ENCODE measurements at places on chromosomes 3 and 15.

DNA sequence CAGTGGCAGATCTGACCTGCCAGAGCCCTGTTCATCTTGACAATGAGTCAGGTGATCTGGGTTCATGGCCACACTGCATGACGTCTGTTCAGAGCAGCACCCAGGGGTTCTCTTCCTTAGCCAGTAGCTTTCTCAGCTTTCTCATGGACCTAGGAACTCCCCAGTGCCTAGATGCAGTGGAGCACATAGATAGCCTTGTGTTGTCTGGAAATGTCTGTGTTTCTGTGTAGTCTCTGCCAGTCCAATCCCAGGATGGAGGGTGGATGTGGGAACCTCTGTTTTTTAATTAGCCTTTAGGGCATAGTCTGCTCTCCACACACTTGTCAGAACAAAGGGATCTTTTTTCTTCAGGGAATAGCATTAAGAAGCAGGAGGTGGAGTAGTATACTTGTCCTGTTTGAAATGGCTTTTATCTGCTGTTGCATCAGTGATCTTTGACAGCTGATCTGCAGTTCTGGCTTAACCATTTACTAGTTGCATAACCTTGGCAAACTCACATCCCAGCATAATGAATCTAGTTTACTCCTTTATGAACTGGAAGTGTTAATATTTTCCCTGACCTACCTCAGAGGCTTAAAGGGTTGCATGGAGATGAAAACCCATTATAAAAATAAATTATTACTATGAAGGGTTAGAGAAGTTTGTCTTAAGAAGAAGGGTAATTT, 16.1 kb upstream of the CACNA1D start:
- DNase-seq = no peak

GRCh38 chr3:169278092-169278491, 385.4 kb downstream of the MECOM start:
- no peak for DNase-seq

- no peak for DNase-seq
These were observed 102.4 kb downstream of the FRMD4B start for GRCh38 chr3:69283496-69283895.

GRCh38 chr15:76343313-76343996, 6.9 kb downstream of the ISL2 start:
- no peak for DNase-seq

DNA sequence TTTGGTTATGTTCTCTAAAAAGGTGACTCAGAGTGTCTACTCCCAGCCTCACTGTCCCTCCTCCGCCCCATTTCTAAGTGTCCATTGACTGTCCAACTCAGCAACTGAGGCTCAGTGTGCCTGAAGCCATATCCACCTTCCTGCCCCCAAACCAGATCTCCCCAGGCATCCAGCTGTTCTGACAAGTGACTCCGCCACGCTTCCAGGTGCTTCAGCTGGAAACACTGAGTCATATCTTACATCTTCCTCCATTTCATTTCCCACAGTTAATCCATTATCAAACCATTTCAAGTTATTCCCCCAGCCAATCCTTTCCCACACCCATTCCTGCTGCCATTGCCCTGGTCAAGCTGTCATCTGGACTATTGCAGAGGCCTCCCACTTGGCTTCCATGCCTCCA, 17.1 kb downstream of the MAGEF1 start:
- DNase-seq = no peak

DNA sequence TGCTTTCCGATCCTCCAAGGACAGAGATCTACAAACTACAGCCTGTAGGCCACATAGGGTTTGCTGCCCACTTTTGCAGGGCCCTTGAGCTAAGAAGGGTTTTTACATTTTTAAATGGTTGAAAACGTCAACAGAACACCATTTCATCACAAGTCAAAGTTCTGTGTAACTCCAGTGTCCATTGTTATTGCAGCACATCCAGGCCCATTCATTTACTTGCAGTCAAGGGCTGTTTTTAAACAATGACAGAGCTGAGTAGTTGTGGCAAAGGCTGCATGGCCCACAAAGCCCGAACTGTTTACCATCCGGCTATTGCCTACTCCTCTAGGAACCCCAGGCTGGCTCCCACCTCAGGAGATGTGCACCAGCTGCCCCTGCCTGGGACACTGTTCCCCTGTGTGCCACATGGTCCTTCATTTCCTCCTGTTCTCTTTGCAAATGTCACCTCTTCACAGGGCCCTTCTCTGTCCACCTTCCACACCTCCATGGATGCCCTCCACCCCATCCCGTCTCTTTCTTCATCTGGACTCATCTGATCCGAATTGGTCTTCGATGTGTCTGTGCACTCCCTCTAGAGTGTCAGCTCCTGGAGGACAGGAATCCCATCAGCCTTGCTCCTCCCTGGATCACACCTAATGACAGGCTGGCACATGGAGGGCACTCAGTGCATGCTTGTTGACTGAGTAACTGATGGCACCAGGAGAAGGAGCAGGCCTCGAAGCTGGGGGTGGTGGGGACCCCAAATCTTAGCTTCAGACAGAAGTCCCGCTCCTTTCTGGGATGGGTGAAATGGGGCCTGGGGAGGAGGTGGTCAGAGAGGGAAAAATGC, 69.5 kb upstream of the IQSEC1 start:
- no peak for DNase-seq

GRCh38 chr3:128372281-128372680, 94.4 kb downstream of the DNAJB8 start:
- DNase-seq = no peak

GRCh38 chr15:81853150-81853748, 192.6 kb downstream of the MEX3B start:
- DNase-seq = no peak

DNA sequence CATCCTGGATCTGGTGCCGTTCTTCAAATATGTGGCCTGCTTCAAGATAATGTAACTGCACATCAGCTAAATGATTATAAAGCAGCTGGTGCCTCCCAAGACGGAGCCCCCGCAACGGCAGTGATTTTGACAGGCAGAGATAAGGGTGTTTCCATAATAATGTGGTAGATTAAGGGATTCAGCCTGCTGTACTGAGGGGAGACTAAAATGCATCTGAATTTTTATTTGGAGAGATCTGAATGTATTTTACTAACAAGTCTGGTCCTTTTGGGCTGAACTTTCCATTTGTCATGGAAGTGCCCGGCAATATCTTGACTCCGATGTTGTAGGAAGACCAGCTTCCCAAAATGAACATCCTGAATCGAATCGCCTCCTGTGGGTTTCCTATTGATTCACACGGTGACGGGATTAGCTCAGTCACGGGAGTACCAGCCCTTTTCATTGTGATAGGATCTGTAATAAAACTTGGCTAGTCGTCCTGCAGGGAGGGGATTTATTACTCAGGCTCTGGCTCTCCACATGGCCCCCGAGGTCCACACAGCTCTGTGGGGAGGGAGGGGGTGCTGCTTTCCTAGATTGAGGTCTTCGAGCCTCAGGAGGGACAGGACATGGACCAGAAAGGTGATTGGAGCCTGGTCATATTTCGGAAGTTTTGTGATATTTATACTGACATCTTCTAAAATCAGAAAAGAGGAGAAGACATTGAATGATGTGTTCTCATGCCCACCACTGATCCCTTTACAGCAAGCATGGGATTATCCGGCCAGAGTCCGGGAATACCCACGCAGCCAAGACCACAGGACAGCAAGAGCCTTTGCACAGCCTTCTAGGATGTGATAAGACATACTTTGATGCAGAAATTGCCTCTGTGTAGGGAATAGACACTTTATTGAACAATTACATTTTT, 2.5 kb upstream of the PCSK6 start:
- DNase-seq = no peak

GRCh38 chr3:24522146-24522579, 27.5 kb upstream of the THRB start:
- no peak for DNase-seq

DNA sequence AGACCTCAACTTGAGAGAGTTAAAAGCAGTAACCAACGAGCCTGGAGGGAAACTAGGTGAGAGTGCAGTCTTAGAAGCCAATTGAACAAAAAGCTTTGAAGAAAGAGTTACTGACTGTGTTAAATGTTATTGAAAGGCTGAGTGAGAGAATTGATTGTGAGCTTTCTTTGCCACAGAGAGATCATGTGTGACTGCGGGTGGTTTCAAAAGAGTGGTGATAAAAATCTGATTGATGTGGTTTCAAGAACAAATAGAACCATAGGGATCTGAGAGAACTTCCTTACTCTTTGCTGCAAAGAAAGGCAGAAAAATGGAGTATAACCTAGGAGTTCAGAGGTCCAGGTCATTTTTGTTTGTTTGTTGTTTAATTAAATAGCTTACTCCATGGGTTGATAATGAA, 759.9 kb upstream of the ALCAM start:
- DNase-seq = no peak

DNA sequence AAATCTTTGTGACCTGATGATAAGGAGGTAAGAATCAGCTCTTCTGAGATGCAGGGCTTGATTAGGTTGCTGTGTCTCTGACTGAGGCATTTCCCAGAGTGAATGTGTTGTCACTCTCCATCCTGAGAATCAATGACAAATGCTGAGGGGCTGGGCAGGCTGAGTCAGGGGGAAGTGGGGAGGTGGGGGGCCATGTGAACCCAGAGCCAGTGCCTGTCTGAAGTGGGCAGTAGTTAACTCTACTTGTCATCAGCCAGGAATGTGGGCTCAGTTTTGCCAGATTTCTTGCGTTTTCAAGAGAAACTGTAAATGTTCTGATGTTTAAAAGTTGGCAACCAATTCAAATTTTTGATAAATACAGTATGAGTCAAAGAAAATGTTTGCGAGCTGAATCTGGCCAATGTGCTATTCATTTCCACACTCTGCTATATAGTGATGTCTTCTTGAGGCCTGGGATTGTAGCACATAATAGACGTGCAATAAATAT, 3.1 kb upstream of the BNC1 start:
- no peak for DNase-seq

- no peak for DNase-seq
These were observed 16.7 kb upstream of the MEIS2 start for GRCh38 chr15:37117030-37117429.

DNA sequence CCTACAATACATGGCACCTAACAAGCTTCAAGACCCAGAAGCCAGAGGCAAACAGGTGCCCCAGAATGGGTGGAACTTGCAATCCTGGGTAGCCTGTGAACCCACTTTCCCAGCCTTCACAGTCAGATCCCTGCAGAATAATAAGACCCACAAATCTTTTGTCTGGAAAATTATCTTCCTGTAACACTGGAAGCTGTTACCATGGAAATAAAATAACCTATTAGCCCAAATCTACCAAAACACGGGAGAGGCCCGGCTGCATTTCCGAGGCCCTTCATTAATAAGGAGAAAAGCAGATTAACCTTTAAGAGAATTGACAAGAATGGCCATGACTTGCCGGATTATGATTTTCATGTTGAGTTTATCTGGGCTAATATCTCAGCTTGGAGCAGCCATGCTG, 256.1 kb upstream of the PROK2 start:
- no peak for DNase-seq

DNA sequence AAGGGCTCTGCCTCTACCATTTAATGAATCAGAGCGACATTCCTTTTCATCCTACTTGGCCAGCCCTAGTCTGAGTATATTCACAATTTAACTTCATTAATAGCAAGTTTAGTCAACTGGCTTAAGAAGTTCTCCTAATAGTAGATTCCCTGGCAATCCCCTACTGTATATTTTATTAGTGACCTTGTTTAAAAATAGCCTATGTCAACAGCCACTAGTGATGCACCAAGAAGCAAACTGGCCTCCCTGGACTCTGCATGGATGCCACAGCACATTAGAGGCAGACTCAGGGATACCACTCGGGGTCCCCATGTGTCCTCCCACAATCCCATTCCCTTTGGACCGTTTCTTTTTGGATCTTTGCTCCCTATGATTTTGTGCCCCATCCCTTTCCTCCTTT, 83.6 kb downstream of the THSD4 start:
- DNase-seq = no peak

DNA sequence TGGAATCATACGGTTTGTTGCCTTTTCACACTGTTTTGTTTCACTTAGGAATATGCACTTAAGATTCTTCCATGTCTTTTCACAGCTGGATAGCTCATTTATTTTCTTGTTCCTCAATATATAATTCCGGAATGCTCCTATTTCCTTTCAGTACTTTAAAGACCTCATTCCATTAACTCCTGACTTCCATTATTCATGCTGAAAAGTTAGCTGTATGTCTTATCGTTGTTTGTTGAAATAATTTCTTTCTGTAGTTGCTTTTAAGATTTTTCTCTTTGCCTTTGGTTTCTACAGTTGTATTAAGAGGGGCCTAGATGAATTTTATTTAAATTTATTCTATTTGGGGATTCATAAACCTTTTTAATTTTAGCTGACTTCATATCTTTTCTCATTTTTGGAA, 122.2 kb downstream of the ANXA2 start:
- DNase-seq = no peak

DNA sequence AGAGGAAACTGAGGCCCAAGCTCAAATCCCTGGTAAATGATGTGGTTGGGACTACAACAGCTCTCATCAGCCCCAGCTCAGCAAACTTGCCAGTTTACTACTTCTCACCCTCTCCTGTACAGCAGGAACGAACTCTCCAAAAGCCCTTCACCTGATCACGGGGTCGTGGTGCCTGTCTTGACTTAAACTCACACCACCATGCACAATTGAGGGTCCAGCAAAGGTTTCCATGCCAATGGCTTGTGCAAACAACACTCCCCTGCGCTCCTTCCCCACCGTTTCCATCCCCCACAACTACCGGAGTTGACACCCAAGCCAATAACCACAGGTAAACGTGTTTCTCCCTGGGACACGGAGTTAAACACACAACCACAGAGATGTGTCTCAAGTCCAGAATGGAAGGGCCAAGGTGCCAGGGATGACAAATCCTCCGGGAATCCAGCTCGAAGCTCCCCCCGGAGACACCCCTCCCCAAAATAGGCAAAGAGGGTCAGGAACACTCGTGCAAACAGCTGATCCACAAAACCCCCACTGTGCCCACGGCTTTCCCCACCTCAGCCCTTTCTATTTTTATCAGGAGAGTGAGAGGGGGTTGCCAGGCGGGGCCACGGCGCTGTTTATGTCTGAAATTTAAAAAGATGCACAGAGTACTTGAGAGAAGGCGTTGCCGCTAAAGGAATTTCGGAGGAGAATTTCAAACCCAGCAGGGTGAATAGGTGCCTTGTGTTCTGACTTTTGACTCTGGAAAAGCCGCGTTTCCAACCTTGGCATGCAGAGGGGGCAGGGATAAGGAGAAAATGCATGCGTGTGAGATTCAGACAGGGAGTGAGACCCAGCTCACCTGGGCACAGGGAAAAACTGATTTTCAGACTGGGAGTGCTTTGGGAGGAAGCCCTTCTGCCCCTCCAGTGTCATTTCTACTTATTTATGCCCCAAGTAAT, 10.6 kb upstream of the ACAN start:
- DNase-seq = no peak

GRCh38 chr3:67876261-67876660, 221.8 kb upstream of the SUCLG2 start:
- no peak for DNase-seq

- no peak for DNase-seq
These were observed 2.4 kb upstream of the SKIC8 start for GRCh38 chr15:78301828-78302227.

GRCh38 chr3:138066972-138067371, 48.4 kb downstream of the DZIP1L start:
- no peak for DNase-seq

GRCh38 chr3:136192831-136193230, 3.3 kb downstream of the MSL2 start:
- DNase-seq = no peak
